ENCODE measurements at places on chromosomes 16 and 17. TPM values are rescaled to one million over a fixed set of nuclear protein-coding genes. Genes with fewer than 3 reads are reported as not detected.
A peak's percentile ranks its signal among the peaks of the same experiment; 100 is the strongest.

PSMC3IP gene
- 31.7 TPM for total RNA-seq

CALB2 gene
- not detected for total RNA-seq

AIPL1 gene
- not detected for total RNA-seq

DNA sequence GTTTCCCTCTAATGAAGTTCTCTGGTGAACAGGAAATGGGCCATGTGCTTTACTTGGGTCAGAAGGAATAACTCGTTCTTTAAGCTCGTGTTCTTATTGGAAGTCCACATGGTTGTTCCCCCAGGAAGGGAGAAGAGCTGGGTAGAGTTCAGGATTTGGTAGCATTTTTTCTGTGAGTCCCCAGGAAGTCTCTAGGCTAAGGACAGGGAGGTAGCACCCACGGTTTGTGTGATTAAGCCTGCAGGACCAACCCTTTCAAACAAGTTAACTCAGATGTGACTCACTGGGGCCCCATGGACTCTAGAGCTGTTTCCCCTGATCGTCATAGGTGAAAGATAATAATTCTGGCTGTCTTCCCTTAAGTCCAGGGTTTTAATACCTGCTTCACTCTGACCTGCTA, 16.4 kb downstream of the SAP30BP start:
- no peak for DNase-seq
- H3K27ac ChIP-seq: peak overlapping the region; percentile 83
- peaks cover 2% of the 10 kb centered on the region for H3K36me3 ChIP-seq
- peaks cover 61% of the 10 kb centered on the region for H3K4me1 ChIP-seq
- H3K4me3 ChIP-seq: no peak overlapping the region

DNA sequence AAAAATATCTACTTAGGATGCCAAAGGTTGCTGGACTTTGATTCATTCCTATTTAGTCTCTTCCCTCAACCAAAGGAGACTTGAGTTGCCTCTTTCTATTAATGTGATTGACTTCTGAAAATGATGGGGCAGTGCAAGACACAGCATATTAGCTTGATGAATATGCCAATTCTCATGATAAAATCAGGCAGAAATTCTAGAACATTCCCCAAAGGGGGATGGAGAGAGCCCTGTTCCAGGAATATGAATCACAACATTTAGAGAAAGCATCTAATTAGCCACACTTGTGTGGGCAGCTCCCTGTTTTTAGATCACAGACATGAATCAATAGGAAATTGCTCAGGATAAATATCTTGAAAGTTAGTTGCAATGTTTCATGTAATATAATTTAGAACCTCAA, 584.0 kb upstream of the CDH8 start:
- H3K4me1 ChIP-seq: no peaks in the 10 kb centered on the region
- peaks cover 1% of the 10 kb centered on the region for H3K36me3 ChIP-seq
- H3K27me3 ChIP-seq: no peaks in the 10 kb centered on the region
- no peak overlapping the region for H3K4me3 ChIP-seq

- no peak overlapping the region for H3K4me3 ChIP-seq
- H3K27me3 ChIP-seq: no peaks in the 10 kb centered on the region
- no peaks in the 10 kb centered on the region for H3K4me1 ChIP-seq
- peaks cover 10% of the 10 kb centered on the region for H3K36me3 ChIP-seq
- DNase-seq: no peak
These were observed 18.3 kb downstream of the VPS53 start for GRCh38 chr17:696369-696768.

DNA sequence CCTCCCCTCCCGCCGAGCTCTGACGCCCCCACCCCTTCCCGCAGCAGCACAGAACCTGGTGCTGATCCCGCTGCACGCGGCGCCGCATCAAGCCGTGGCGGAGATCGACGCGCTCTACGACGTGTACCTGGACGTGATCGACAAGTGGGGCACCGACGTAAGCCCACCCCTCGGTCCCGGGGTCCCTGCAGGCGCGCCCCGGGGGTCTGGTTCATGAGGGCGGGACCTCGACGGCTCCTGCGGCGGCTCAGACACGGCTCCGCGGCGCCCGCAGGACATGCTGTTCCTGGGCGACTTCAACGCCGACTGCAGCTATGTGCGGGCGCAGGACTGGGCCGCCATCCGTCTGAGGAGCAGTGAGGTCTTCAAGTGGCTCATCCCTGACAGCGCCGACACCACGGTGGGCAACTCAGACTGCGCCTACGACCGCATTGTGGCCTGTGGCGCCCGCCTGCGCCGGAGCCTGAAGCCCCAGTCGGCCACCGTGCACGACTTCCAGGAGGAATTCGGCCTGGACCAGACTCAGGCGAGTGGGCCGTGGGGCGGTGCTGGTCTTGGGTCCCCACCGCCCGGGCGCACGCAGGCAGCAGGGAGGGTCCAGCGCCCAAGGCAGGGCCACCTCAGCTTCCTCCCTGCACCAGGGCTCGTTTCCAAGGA, 1.4 kb downstream of the DNASE1L2 start:
- no peaks in the 10 kb centered on the region for H3K27me3 ChIP-seq
- no peak overlapping the region for H3K4me3 ChIP-seq
- no peak for DNase-seq
- H3K4me1 ChIP-seq: no peaks in the 10 kb centered on the region
- H3K36me3 ChIP-seq: peaks cover 2% of the 10 kb centered on the region

DNA sequence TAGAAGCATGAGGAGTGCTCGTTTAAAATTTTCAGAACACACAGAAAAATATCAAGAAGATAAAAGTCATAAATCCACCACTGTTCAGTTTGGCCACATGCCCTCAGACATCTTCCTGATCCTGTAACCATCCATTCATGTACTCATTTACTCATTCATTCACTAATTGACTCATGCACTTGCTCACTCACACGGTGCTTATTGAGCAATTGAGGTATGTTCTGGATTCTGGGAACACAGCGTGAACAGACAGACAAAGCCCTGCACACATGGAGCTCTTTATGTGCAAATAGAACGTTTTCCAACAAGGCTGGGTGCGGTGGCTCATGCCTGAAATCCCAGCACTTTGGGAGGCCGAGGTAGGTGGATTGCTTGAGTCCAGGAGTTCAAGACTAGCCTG, 10.2 kb upstream of the NATD1 start:
- no peak overlapping the region for H3K27ac ChIP-seq
- H3K36me3 ChIP-seq: no peaks in the 10 kb centered on the region
- no peak for DNase-seq
- H3K4me1 ChIP-seq: peaks cover 16% of the 10 kb centered on the region
- H3K27me3 ChIP-seq: peaks cover 7% of the 10 kb centered on the region

GRCh38 chr17:65446838-65447526, 114.5 kb downstream of the AXIN2 start:
- peaks cover 34% of the 10 kb centered on the region for H3K27me3 ChIP-seq
- H3K27ac ChIP-seq: no peak overlapping the region
- peaks cover 2% of the 10 kb centered on the region for H3K36me3 ChIP-seq
- DNase-seq: no peak
- H3K4me3 ChIP-seq: no peak overlapping the region

DNA sequence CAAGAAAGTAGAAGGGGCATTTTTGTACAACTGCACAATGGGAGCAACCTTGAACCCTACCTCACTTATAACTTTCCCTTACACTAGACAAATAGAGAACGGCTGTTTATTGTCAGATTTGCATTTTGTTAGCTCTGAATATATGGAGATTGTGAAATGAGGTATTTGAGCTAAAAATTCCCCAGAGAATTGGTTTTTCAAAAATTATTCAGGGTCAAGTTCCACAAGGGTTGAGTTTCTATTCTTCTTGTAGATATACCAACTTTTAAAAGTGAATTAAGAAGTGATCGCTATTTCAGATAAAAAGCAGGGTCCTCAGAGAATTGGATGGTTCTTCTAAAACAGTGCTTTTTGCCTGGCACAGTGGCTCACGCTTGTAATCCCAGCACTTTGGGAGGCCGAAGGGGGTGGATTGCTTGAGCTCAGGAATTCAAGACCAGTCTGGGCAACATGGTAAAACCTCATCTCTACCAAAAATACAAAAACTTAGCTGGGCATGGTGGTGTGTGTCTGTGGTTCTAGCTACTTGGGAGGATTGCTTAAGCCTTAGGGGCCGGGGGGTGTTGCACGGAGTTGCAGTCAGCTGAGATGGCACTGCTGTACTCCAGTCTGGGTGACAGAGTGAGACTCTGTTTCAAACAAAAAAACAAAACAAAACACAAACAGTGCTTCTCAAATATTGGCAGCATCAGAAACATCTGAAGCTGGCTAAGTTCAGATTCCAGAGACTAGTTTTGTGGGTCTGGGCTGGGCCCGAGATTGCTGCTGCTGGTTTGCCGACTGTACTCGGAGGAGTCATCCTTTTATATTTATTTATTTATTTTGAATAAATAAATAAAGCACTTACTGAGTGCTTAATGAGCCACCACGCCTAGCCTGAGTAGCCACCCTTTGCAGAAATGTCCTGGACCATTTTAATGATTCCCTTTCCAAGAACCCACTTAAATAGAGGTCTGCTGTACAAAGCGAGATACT, 50.9 kb downstream of the PECAM1 start:
- peaks cover 17% of the 10 kb centered on the region for H3K4me1 ChIP-seq
- H3K27ac ChIP-seq: no peak overlapping the region
- H3K36me3 ChIP-seq: no peaks in the 10 kb centered on the region
- no peaks in the 10 kb centered on the region for H3K27me3 ChIP-seq

DNA sequence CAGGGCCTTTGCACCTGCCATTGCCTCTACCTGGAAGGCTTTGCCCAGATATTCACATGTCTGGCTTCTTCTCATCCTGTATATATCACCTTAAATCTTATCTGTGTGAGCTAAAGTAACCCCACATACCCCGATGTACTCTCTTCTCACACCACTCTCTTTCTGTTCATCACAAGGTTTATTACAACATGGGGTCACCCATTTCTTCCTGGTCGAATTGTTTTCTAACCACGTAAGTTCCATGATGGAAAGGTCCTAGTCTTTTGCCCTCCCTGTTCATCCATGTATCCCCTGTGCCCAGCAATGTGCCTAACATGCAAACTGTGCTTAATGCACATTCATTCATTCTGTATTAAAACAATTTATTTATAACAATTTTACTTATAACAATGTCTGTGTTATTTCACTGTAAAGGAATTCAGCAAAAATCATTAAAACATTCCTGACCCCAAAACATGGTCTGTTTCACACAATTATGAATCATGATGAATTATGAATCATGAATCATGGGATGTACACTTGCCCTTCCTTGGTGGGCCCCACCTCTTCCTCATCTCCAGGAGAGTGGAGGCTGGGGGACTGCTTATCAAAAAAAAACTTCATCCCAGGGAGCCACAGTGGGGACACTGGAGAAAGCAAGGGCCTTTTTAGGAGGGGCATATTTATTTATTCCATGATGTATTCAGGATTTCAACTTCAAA, 336.4 kb downstream of the GRIN2A start:
- H3K4me3 ChIP-seq: no peak overlapping the region
- H3K27me3 ChIP-seq: no peaks in the 10 kb centered on the region
- H3K36me3 ChIP-seq: no peaks in the 10 kb centered on the region
- no peak overlapping the region for H3K27ac ChIP-seq
- H3K4me1 ChIP-seq: no peaks in the 10 kb centered on the region

DNA sequence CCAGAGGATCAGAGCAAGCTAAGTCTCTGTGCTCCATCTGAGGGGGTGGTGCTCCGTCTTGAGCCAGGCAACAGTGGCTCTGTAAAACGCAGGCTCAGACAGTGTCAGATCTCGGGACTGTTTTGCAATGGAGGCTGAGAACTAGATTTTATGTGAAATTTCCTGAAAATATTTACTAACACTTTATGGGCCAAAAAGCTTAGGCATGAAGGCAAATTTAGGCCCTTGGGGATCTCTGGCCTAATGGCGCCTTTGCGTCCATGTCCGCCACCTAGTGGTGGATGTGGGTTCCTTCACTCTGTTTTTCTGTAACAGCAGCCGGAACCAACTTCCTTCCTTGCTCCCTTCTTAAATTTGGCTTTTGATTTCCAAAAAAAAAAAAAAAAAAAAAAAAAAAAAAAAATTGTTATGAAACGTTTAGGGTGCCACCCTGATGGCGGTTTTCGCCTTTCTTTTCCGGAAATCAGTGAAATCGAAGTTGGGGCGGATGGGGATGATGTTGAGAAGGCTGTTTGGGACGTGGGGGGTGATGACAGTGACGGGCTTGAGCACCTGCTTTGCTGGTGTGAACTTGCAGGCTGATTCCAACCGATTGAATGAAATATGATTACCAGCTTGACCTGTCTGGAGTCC, 14.0 kb upstream of the ELAC2 start:
- no peaks in the 10 kb centered on the region for H3K36me3 ChIP-seq
- H3K27ac ChIP-seq: no peak overlapping the region
- no peaks in the 10 kb centered on the region for H3K27me3 ChIP-seq
- DNase-seq: peak; percentile 44
- peaks cover 13% of the 10 kb centered on the region for H3K4me1 ChIP-seq

DNA sequence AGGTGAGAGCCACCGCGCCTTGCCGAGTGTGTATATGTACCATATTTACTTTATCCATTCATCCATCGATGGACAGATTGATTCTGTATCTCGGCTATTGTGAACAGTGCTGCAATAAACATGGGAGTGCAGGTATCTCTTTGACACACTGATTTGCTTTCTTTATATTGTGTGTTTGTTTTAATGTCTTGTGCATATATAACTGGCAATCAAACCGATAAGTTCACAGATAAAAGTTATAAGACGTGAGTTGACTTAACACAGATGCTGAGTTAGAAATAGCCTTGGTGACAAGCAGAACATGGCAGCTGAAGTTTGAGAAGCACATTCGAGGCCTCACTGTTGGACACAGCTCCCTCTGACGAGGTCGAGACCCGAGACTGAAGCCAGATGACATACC, 23.2 kb downstream of the TMEM186 start:
- peaks cover 4% of the 10 kb centered on the region for H3K36me3 ChIP-seq
- no peaks in the 10 kb centered on the region for H3K4me1 ChIP-seq
- H3K27ac ChIP-seq: no peak overlapping the region
- no peak overlapping the region for H3K4me3 ChIP-seq

GRCh38 chr16:47019568-47019967, 46.1 kb upstream of the DNAJA2 start:
- H3K36me3 ChIP-seq: no peaks in the 10 kb centered on the region
- DNase-seq: no peak
- no peaks in the 10 kb centered on the region for H3K27me3 ChIP-seq
- no peak overlapping the region for H3K4me3 ChIP-seq
- no peak overlapping the region for H3K27ac ChIP-seq

DNA sequence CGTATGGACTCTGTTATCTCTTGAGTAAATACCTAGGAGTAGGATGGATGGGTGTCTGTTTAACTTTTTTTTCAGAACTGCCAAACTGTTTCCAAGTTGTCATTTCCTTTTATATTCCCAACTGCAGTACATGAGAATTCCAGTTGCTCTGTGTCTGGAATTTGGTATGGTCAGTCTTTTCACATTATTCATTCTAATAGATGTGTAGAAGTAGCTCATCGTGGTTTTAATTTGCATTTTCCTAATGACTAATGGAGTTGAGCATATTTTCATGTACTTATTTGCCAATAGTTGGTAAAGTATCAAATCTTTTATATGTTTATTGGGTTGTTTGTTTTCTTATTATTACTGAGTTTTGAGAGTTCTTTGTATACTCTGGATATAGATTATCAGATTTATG, 27.0 kb downstream of the MRTFB start:
- no peak overlapping the region for H3K27ac ChIP-seq
- H3K36me3 ChIP-seq: peaks cover 4% of the 10 kb centered on the region
- H3K4me3 ChIP-seq: no peak overlapping the region

DNA sequence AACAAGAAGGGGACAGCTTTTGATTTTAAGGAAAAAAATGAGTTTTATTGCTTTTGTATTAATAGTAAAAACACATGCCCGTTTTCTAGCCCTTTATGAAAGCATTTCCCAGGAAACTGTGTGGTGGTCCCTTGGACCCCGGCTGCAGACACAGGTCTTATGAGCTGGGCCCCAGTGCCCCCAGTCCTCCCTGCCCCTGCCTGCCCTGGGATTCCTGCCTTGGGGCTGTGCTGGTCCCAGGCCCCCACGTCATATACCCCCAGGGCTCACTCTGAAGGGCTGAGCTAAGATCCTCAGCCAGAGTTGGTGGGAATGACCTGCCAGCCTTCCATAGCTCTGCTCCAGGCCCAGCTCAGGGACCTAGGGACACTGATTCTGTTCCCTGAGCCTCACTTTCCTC, 30.8 kb downstream of the GINS2 start:
- no peak overlapping the region for H3K27ac ChIP-seq
- DNase-seq: no peak
- peaks cover 6% of the 10 kb centered on the region for H3K36me3 ChIP-seq
- H3K4me3 ChIP-seq: no peak overlapping the region
- H3K4me1 ChIP-seq: no peaks in the 10 kb centered on the region
- H3K27me3 ChIP-seq: no peaks in the 10 kb centered on the region

Data from activated T-cell treated with anti-CD3 and anti-CD28 coated beads, Interleukin-2, amount 50 U/mL, for 72 hours (primary cell).